Right ventricle myocardium superior (tissue), 1 donor: ENCODE measurements at places on chromosomes 3 and 15. TPM values are rescaled to one million over a fixed set of nuclear protein-coding genes. Genes with fewer than 3 reads are reported as not detected.

DNA sequence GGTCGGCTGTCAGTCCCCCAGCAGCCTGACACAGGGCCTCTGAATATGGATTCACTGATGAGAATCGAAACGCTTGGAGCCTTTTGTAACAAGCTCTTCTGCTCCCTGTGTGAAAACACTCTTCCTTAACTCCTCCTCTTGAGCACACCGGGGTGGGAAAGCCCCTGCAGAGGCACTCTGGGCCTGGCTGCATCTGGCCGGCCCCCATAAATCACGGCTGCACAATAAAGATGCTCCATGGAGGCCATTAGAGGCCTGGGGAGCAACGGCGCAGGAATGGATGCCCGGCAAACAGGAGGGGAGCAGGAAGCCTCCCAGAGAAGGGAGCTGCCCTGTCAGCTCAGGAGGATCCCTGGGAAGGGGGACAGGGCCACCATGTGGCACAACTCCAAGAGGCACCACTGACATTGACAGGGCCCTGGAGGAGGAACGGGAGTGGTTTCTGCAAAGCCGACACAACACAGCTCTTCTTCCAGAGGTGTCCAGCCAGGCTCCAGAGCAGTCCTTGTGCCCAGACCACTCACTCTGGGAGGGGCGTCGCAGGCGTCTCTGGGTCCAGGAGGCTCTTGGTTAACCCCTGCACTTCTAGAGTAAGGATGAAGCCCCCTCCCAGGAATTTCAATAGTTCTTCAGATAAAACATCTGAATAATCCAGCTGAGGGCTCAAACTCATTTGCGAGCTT is 509.3 kb upstream of the PPP2R3A start:
- DNase-seq: no peak

GRCh38 chr3:104458657-104459056 is 908.1 kb upstream of the ALCAM start:
- DNase-seq: no peak

OR5AC2 gene
- not detected for total RNA-seq

GOLGA8J gene
- not detected for total RNA-seq

- no peak for DNase-seq
These were observed 78.0 kb downstream of the CPN2 start for GRCh38 chr3:194272861-194273742.

DNA sequence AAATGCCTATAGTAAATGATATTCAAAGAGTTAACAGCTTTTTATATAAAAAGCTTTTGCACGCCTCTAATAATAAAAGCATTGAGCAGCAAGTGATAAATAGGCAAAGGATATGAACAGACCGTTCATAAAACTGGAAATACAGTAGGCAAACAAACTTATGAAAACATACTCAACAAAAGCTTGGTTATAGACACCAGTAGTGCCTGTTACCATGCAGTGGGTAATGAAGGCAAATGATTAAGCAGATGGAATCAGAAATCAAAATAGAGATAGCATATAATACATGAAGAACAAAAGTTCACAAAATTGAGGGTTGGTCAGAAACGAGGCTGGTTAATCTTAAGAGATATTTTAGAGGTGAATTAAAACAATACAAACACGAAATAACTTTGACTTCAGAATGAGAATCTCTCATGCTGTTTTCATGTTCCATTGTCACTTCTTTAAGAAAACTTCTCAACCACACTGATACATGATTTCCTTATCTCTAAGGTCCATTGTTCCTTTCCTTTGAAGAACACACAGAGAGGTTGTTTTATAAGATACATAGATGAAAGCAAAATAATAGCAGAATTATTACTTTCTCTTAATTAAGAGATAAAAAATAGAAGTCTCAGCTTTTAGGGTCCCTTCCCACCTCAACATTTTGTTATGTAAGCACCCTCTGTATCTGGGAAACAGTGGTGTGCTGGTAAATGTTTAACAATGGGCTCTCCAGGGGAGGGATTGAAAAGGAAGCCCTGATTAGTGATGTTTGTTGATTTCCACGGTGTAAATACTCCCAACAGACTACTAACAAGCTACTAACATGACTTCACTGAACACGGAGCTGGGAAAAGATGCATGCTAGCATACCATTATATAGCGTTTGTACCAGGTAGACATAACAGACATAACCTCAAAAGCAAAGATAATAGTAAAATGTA is 12.6 kb downstream of the RASGRP1 start:
- DNase-seq: no peak

- DNase-seq: no peak
These were observed 44.2 kb upstream of the BCL2A1 start for GRCh38 chr15:80015156-80015555.

GRCh38 chr15:87874896-87875711 is 381.4 kb downstream of the NTRK3 start:
- DNase-seq: peak; percentile 42

DNA sequence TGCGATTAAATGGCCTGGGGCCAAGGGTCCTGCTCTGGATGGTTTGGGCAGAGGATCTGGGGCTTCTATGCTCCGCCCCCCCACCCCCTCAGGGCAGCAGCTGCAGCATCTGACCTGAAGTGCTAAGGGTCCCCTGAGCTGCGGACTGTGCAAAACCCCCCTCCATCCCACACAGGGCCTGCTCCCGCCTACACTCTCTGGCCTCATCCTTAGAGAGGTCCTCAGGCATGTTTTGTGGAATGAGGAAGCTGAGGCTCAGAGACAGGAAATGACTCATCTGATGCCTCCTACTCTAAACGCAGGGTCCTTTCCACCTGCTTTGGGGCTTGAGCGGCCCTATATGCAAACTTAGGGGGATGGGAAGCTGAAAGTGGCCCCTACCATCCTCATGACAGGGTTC is 59.5 kb upstream of the CTSH start:
- no peak for DNase-seq

DNA sequence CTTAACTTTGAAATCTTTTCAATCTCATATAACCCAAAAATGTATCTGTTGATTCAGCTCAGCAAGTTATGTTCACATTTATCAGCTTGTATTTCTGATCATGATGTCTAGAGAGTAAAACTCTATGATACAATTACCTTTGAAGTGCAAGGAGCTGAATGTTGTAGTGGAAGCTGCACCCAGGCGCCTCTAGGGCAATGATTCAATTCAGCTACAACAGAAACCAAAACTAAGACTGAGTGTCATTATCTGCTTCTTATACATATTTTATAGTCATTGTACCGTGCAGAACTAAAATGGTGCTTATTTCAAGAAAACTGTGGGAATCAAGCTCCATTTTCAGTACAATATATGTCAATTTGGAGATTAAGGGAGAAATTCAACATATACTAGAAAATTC is 1237.5 kb downstream of the ZPLD1 start:
- DNase-seq: no peak

- no peak for DNase-seq
These were observed 49.9 kb upstream of the NEDD4 start for GRCh38 chr15:56042982-56043980.

DNA sequence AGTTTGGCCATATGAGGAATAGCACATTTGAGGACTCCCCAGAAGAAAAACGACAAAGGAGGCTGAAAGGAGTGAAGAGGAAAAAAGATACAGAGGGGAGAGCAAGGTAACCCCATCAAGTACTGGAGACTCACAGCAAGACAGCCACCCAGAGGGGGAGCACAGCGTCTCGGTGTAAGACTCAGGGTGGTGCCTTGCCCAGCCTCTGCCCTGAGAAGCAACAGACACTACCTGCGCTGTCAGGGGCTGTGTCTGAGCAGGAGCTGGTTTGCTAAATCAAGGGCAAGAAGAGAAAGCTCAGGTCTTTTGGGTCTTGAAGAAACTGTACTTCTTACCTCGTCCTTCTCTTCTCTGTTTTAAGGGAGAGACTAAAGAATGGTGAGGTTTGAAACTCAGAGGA is 27.9 kb downstream of the FBXO45 start:
- DNase-seq: no peak

DNA sequence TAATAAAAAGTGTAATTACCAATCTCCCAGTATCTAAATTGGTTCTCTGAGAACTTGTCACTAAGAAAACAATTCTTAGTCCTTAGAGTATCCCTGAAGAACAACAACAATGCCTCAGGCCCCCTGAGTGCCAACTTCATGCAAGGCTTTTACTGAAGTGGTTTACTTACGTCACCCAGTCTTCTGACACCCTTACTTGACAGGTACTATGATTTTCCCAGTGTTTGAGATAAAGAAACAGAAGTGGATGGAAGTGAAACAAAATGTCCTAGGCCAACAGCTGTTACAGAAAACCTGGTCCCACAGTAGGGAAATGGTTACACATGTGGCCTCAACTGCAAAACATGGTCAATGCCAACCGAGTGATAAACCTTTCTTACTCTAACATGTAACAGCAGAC is 331.1 kb downstream of the FOXP1 start:
- DNase-seq: no peak

DNA sequence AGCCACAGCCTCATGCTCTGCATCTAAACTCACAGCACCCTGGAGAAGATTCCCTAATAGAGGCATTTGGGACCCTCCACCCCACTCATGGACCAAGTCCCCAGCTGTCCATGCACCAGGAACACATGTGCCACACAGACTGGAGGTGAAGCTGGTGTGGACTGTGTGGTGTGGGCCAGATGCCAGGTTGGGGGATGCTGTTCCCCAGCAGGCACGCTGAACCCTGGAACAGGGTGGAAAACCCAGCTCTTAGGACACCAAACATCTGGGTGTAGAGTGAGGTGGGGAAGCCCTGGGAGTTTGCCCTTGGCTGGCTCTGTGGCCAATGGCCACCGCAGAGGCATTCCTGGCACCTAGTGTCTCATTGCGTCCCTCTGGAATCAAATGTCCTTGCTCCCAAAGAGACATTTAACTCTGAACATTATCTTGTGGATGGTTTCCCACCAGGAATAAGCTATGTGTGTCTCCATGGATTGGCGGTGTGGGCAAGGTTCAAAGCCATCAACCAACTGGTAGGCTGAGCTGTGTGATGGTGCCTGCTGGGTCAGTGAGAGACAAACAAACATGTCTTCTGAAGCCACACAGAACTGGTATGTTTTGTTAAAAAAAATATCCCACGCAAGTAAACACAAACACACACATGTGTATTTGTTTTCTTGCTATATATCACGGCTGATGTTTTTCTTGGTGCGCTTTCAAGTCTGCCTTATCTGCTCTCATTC is 65.0 kb downstream of the EXOG start:
- no peak for DNase-seq
